Umbilical cord (tissue), 2 donors: ENCODE measurements at places on chromosomes 2 and 18.
A peak's percentile ranks its signal among the peaks of the same experiment; 100 is the strongest.

DNA sequence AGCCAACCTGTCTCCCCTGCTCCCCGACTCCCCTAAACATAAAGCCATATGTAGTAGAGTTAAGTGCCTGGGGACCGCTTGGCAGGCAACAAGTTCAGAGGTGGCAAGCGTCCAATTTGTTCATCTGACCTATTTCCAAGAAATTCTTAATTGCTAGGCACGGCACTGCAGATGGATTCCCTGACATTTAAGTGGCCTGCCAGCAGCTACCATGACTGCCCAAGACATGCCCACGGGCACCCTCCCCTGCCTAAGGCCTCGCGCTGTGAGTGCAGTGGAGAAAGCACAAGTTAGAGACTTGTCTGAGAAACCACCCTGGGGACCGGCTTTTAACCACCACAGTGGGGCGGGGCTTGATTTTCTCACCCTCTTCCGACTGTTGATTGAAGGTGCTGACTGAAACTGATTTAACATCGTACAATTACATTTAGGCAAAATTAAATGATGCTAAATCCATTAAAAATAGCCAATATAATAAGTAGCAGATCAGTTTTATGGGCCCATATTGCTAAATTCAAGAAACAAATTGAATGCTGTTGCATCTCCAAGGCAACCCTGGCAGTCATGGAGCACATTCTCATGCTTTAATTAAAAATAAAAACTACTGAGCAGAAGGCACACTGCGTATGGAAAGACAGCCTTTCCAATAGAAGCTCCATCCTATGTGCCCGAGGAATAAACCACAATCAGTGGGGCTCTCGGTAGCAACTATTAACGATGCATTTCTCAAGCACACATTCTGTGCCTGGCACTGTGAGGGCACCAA, 163.6 kb upstream of the ACAA2 start:
- no peak for DNase-seq

DNA sequence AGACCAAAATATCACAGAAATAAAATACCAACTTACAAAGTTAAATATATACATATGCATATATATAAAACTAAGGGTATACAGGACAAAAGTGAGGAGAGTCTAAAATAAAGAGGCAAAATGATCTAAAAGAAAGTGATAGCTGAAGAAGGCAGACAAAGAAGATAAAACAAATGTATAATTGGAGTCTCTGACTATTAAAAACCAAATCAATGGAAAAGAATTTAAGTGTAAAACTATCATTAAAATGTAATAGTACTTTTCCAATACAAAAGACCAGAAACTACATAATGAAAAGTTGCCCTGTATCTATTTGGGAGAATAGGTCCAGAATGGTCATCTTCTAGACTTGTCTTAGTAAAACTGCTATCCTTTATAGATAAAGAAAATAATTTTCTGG, 267.4 kb upstream of the KLHL14 start:
- no peak for DNase-seq

DNA sequence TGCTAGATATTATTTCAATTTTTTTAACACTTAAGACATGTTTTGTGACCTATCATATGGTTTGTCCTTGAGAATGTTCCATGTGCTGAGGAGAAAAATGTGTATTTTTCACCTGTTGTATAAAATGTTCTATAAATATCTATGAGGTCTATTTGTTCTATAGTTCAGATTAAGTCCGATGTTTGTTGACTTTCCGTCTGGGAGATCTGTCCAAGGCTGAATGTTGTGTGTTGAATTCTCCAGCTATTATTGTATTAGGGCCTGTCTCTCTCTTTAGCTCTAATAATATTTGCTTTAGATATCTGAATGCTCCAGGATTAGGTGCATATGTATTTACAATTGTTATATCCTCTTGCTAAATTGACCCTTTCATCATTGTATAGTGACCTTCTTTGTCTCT, 144.1 kb downstream of the NYAP2 start:
- DNase-seq, result no peak

DNA sequence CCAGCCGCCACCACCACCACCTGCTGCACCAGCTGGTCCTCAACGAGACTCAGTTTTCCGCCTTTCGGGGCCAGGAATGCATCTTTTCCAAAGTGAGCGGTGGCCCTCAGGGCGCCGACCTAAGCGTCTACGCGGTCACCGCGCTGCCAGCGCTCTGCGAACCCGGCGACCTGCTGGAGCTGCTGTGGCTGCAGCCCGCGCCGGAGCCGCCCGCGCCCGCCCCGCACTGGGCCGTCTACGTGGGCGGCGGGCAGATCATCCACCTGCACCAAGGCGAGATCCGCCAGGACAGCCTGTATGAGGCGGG, 1.6 kb downstream of the LRATD1 start:
- no peak for DNase-seq

DNA sequence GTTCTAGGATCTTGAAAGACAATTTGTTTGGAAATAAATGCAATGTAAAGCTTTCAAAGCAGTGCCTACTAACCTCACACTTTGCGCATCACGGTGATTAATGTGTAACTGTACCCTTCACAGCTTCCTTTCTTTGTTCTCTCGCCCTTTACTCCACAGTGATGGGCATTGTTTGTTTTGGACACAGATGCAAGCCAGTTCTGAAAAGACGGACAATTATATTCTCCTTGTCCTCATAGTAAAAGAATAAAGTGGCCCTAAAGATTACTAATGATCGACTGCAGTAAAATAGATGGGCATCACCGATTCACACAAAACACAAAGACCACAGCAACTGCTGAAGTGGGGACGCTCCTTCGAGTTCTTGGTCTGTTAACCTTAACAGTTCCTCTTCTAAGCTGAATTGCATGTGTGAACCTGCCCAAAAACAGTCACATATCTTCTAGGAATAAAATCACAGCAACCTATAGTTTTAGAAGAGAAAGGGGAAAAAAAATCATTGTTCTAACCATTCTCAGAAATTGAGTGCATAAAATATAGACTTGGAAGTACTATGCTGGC, 7.7 kb downstream of the L3MBTL4 start:
- no peak for DNase-seq

DNA sequence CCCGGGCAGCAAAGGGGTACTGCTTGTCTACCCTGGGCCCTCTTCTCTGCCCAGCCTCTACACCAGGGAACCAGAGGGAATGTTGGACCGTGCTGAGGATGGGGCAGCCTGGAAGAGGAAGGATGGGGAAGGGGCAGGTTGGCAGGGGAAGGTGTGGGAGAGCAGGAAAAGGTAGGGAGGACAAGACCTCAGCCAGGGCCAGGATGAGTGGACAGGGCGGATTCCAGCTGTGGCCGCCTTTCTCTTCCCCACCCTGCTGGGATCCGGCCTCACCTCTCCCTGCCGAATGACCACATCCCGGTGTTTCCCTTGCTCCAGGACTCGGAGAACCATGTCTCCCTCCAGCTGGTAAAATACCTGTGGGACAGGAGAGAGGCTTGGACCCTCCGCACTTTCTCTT, 8.9 kb downstream of the HAAO start:
- DNase-seq, result no peak

GRCh38 chr2:223740679-223741078, 96.7 kb downstream of the AP1S3 start:
- DNase-seq, result no peak

DNA sequence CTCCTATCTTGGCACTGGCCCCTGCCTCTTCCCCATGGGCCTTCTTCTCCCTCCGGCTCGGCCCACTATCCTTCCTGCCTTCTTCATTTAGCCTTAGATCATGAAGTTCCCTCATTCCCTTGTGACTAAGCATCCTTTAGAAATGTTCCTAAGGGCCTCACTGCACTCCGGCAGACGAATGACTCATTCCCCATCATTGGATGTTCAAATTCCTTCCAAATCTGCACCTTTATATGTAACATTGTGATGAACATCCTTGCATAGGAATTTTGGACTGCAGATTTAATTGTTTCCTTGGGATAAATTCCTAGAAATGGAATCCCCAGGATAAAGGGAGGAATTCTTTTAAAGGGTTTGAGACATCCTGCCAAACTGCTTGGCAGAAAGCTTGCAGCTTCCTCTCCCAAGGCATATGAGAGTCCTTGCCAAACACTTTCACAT, 19.0 kb downstream of the CRACDL start:
- DNase-seq, result peak; percentile 78

GRCh38 chr2:120279708-120280107, 27.1 kb downstream of the RALB start:
- no peak for DNase-seq

DNA sequence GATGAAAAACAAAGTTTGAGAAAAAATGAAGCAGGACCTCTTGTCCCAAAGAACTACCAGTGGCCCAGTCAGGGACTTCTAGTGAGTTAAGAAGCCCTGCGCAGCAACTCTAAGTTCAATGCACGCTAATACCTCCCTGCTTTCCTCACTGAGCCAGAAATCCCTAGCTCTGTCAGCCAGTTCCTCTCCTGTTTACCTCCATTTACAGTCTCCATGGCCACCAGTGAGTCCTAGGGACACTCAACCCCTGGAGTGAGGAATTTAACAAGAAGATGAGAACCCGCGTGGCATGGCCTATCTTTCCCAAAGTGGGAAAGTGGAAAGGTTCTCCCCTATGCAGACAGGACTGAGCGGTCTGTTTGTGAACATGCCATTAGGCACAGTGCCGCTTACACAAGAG, 31.0 kb downstream of the MRPL33 start:
- no peak for DNase-seq

GRCh38 chr18:49094979-49095632, 144.3 kb upstream of the SMAD7 start:
- peak; percentile 23 for DNase-seq

GRCh38 chr2:107338571-107338970, 452.6 kb upstream of the ST6GAL2 start:
- no peak for DNase-seq

GRCh38 chr2:178479758-178480226, 465 bp upstream of the PLEKHA3 start:
- no peak for DNase-seq

DNA sequence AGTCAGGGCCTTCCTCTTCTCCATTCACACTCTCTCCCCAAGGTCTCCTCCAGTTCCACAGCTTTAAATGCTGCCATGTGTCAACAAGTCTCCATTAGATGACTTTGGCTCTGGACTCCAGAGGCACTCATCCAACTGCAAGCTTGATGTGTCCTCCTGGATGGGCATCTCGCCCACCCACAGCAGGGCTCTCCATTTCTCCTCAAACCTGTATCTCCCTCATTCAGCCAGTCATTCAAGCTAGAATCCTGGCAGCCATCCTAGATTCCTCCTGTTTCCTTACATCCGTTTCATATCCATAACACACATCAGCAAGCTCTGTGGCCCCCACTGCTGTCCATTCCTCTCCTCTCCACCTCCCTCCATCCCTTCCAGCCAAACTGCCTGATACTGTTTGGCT, 88.4 kb upstream of the AFF3 start:
- DNase-seq, result no peak

DNA sequence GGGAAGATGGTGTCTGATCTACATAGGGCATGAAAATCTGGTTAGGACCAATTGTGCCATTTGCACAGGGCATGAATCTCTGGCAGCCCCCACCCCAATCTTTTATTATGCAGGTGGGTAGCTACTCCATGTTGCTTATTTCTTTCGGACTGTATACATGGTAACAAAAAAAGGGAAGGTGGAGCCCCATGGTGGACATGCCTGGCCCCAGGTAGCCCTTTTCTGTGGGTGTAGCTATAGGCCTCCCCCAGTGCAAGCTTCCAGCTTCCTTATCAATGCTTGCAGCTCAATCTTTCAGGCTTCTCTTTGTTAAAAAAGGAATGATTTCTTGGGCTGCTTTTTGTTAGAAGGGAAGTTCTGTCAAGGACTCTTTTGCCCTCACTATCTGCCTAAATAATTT, 14.3 kb upstream of the UXS1 start:
- no peak for DNase-seq

GRCh38 chr2:8510519-8510918, 171.3 kb upstream of the ID2 start:
- no peak for DNase-seq

- DNase-seq, result no peak
Observed at GRCh38 chr2:177893880-177894279, 178.7 kb downstream of the PDE11A start.
